ENCODE measurements at places on chromosomes 2 and 18. TPM values are rescaled to one million over a fixed set of nuclear protein-coding genes. Genes with fewer than 3 reads are reported as not detected.

The TDRD15 gene
- 0.21 TPM for total RNA-seq

The CD8A gene
- total RNA-seq = 162 TPM

The SLC4A5 gene
- total RNA-seq = 8.0 TPM

The CXCR1 gene
- 10.6 TPM for total RNA-seq

The DNAJC27 gene
- 14.1 TPM for total RNA-seq

The DSG4 gene
- total RNA-seq = not detected

The ADAM23 gene
- total RNA-seq = not detected

The MSGN1 gene
- total RNA-seq = not detected

The GMPPA gene
- 27.6 TPM for total RNA-seq

GRCh38 chr2:27137322-27137935 is 1.8 kb downstream of the PRR30 start:
- H3K4me1 ChIP-seq = peaks cover 23% of the 10 kb centered on the region
- no peak overlapping the region for H3K27ac ChIP-seq
- no peak for DNase-seq
- H3K4me3 ChIP-seq = no peak overlapping the region
- H3K27me3 ChIP-seq = no peaks in the 10 kb centered on the region

DNA sequence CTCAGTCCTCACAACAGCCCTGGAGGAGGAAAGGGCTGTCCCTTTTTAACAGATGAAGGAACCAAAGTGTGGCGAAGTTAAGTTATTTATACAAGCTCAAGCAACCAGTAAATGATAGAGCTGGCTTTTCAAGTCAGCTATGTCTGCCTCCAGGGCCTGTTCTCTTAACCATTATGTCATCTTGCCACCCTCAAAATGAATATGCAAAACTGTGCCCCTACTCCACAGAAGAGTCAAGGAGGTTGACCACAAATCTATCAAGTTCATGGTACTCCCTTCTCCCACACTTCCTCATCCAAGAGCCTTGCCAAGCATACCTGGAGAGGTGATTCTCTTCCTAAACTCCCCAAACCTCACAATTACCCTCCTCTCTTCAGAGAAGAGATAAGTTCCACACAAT is 37.3 kb upstream of the CREB1 start:
- DNase-seq = no peak
- no peak overlapping the region for H3K27ac ChIP-seq

DNA sequence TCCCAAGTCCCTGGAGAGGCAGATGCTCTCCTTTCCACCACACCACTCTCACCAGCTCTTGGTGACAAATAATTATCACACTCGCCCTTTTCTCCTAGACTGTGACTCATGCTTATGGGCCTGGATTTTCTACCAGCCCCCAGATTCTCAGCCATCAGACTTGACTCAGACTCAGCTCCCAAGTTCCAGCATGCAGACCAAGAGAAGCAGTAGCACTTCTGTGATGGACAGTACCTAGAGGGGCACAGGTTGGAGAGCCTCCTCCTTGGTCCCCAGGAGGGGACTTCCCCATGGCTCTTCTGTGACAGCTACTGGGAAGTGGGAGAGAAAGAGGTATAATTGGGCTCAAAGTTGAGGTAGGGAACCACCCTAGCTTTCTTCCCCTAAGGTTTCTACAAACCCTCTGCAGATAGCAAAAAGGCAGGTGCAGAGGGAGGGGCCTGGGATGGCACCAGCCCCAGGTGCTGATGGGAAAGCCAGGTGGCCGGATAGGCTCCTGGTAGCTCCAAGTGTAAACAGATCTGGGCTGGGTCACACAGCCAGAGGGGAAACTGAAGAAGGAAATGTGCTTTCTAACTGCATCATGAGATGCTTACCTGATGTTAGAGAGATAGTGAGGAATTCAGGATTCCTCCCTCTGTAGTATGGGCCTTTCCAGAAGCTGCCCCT is 4.1 kb downstream of the TCF23 start:
- no peak overlapping the region for H3K4me3 ChIP-seq
- DNase-seq = no peak
- H3K36me3 ChIP-seq = no peaks in the 10 kb centered on the region
- no peaks in the 10 kb centered on the region for H3K4me1 ChIP-seq
- no peak overlapping the region for H3K27ac ChIP-seq

DNA sequence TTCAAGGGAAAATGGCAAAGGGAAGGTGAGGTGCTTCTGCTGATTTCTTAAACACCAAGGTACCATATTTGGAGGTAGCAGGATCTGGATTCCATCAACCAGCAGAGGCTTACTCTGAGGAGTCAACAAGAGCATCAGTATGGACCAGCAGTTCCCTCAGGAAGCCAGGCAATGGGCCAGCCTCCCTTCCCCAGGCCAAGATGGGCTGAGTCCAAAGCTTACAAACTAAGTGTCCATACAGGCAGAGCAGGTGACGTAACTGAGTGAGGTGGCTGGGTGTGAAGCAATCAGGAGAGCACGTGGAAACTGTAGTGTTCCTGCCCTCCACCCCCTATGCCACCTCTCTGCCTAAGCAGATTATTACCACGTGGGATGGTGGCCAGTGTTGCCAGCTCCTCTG is 134.2 kb upstream of the HNRNPA3 start:
- H3K4me1 ChIP-seq = no peaks in the 10 kb centered on the region
- no peak overlapping the region for H3K27ac ChIP-seq
- DNase-seq = no peak
- no peak overlapping the region for H3K4me3 ChIP-seq

GRCh38 chr2:53445383-53446070 is 322.1 kb upstream of the CHAC2 start:
- H3K4me3 ChIP-seq = no peak overlapping the region
- no peak overlapping the region for H3K27ac ChIP-seq
- DNase-seq = no peak
- H3K4me1 ChIP-seq = no peaks in the 10 kb centered on the region

DNA sequence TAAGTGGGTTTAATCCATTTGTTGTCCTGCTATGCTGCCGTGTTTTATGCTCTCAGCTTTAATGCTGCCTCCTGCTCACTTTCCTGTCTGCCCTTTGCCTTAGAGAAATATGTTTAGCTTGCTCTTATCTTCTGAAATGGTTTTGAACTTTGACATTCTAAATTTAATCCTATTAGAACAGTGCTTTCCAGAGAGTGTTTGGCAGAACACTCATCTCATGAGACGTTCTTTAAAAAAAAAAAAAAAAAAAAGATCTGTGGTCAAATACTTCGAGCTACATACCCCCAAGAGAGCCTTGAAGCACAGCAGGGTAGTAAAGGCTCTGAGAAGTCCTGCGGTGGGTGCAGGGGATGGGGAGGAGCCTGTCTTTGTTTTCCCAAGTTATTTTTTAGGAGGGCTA is 161.3 kb downstream of the SPP2 start:
- H3K4me1 ChIP-seq = no peaks in the 10 kb centered on the region
- H3K27ac ChIP-seq = no peak overlapping the region
- DNase-seq = no peak
- H3K27me3 ChIP-seq = no peaks in the 10 kb centered on the region
- no peak overlapping the region for H3K4me3 ChIP-seq

DNA sequence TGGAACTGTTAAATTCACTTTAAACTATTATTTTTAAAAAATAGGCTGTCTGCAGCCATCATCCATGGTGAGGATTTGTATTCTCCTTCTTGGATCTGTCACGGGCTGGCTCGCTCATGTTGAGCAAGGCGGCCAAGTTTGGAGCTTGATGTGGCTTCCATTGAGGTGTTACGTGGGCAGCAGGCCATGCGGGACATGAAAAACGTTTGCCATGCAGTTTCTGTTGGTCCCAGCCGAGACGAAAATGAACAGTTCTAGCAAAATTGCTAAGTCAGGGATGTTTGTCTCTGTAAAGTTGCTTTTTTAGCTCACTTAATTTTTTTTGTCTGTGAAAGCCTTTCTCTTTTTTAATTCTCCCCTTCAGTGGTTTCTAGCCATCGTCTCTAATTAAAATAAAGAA is 70.2 kb upstream of the MGAT5 start:
- H3K4me1 ChIP-seq = peaks cover 17% of the 10 kb centered on the region
- no peak overlapping the region for H3K27ac ChIP-seq
- no peaks in the 10 kb centered on the region for H3K27me3 ChIP-seq
- no peak for DNase-seq
- H3K36me3 ChIP-seq = no peaks in the 10 kb centered on the region
- H3K4me3 ChIP-seq = no peak overlapping the region

GRCh38 chr2:115194623-115195022 is 752.2 kb downstream of the DPP10 start:
- no peaks in the 10 kb centered on the region for H3K27me3 ChIP-seq
- no peak for DNase-seq
- no peaks in the 10 kb centered on the region for H3K36me3 ChIP-seq
- H3K27ac ChIP-seq = no peak overlapping the region
- H3K4me3 ChIP-seq = no peak overlapping the region

- no peaks in the 10 kb centered on the region for H3K36me3 ChIP-seq
- no peak for DNase-seq
- no peak overlapping the region for H3K4me3 ChIP-seq
Measured at GRCh38 chr2:179626261-179626660, 235.2 kb downstream of the ZNF385B start.

GRCh38 chr2:52292801-52293200 is 1260.9 kb upstream of the NRXN1 start:
- no peaks in the 10 kb centered on the region for H3K27me3 ChIP-seq
- no peaks in the 10 kb centered on the region for H3K4me1 ChIP-seq
- H3K27ac ChIP-seq = no peak overlapping the region
- no peak for DNase-seq
- H3K36me3 ChIP-seq = no peaks in the 10 kb centered on the region

DNA sequence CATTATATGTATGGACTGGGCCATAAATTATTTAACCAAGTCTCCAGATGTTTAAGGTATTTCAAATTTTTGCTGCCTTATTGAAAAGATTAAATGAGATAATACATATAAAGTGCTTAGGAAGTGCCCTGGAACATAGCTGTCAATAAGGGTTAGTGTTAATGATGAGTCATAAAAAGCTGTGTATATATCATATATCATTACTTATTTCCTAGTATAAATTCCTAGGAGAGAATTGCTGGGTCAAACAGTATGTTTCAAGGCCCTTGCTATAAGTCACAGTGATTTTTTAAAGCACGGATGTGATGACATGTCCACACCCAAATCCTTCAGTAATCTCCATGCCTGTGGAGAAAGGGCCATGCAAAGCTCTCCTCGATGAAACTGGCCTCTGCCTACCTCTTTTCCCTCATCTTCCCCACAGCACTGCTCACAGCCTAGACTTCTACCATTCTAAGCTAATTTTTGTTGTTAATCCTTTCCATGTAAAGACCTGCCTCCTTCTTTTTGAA is 8.5 kb downstream of the ZNF2 start:
- no peak overlapping the region for H3K27ac ChIP-seq
- no peak overlapping the region for H3K4me3 ChIP-seq
- no peak for DNase-seq
- peaks cover 8% of the 10 kb centered on the region for H3K36me3 ChIP-seq
- H3K27me3 ChIP-seq = no peaks in the 10 kb centered on the region
- H3K4me1 ChIP-seq = no peaks in the 10 kb centered on the region

- H3K4me3 ChIP-seq = no peak overlapping the region
- H3K27me3 ChIP-seq = no peaks in the 10 kb centered on the region
- no peaks in the 10 kb centered on the region for H3K36me3 ChIP-seq
Measured at GRCh38 chr2:88187038-88187676, 17.0 kb downstream of the THNSL2 start.

DNA sequence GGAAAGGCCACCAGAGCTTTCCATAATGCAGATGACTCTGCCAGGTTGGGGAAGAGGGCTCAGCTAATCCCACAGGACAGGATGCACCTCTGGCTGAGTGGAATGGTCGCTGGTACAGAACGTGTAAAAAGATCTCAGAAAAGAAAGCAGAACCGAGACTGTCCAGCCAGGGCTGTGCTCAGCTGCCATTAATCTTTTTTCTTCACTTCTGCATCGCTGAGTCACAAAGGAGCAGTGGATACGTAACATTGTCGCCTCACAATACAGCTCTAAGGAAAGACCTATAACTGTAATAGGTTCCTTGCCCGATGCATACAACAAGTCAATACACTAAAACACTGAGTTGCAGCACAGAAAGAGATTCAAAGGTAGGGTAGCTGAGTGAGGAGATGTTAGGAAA is 354.2 kb downstream of the EN1 start:
- no peaks in the 10 kb centered on the region for H3K36me3 ChIP-seq
- no peaks in the 10 kb centered on the region for H3K27me3 ChIP-seq
- H3K27ac ChIP-seq = no peak overlapping the region
- no peak overlapping the region for H3K4me3 ChIP-seq

- H3K27ac ChIP-seq = no peak overlapping the region
- no peaks in the 10 kb centered on the region for H3K4me1 ChIP-seq
- DNase-seq = no peak
- H3K27me3 ChIP-seq = no peaks in the 10 kb centered on the region
Measured at GRCh38 chr2:123853161-123853560, 171.9 kb upstream of the CNTNAP5 start.

GRCh38 chr2:43391878-43392215 is 165.4 kb upstream of the ZFP36L2 start:
- no peak overlapping the region for H3K27ac ChIP-seq
- no peak overlapping the region for H3K4me3 ChIP-seq
- no peaks in the 10 kb centered on the region for H3K27me3 ChIP-seq
- H3K4me1 ChIP-seq = peaks cover 18% of the 10 kb centered on the region
- no peak for DNase-seq

GRCh38 chr2:68088940-68089339 is 26.1 kb upstream of the C1D start:
- no peak overlapping the region for H3K27ac ChIP-seq
- H3K27me3 ChIP-seq = no peaks in the 10 kb centered on the region
- DNase-seq = no peak
- H3K4me3 ChIP-seq = no peak overlapping the region
- H3K4me1 ChIP-seq = no peaks in the 10 kb centered on the region

- H3K4me1 ChIP-seq = no peaks in the 10 kb centered on the region
- H3K27me3 ChIP-seq = no peaks in the 10 kb centered on the region
- H3K36me3 ChIP-seq = no peaks in the 10 kb centered on the region
- DNase-seq = no peak
- H3K27ac ChIP-seq = no peak overlapping the region
Measured at GRCh38 chr2:83340424-83340823, 1118.7 kb downstream of the SUCLG1 start.

DNA sequence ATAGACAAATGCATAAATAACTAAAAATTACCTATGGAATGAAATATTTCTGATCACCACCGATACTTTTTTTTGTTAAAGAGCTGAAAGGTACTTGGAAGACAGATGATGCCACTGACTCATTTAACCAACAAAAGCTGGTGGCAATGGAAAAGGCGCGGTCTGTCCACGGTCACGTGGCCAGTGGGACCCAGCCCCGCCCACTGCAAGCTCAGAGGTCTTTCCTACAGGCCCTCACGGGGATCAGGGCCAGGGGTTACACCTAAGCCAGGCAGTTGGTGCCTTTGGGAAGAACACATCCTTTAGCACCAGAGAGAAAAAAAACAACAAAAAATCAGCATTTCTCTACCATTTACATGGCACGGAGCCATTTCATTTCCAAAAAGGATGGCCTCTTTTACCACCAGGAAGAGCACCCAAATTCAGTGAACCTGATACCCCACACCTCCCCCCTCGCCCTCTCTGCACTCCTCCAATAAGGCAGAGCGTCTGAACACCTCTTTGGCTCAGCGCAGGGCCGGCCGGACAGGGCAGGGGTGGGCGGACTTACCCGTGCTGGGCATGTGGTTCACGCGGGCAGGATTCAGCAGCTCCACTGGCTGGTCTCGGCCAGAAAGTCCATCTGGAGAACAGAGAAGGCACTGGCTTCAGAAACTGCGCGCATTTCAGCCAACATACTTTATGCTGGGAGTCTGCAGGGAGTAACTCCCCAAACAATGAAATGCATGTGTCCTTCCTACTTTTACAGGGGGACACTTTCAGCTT is 164.6 kb downstream of the HDAC4 start:
- H3K27me3 ChIP-seq = no peaks in the 10 kb centered on the region
- peaks cover 6% of the 10 kb centered on the region for H3K36me3 ChIP-seq
- H3K4me3 ChIP-seq = no peak overlapping the region
- DNase-seq = no peak
- peaks cover 37% of the 10 kb centered on the region for H3K4me1 ChIP-seq

GRCh38 chr2:2579814-2580213 is 248.7 kb upstream of the MYT1L start:
- no peak overlapping the region for H3K27ac ChIP-seq
- no peaks in the 10 kb centered on the region for H3K4me1 ChIP-seq
- no peak for DNase-seq
- H3K4me3 ChIP-seq = no peak overlapping the region

All from natural killer cell (primary cell).